AML-193 (cell line): ENCODE measurements at places on chromosomes 2 and 18.
A peak's percentile ranks its signal among the peaks of the same experiment; 100 is the strongest.

DNA sequence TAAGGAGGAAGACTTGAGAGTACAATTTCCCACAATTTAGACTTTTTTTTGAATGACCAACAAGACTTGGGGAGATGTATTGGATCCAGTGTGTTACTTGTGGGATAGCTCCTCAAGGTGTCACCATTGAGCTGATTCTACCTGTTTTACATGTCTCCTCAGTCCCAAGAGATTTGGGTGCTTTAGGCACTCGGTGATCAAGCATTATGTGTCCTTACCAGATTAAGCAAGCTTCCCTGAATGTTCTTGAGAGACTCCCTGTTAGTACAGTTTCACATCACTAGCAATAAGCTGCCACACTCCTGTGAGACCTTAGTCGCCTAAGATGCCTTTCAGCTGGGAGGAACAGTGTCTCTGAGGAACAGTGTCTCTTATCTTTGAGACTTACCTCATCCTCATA, 384.3 kb upstream of the SYT4 start:
- no peak for DNase-seq

DNA sequence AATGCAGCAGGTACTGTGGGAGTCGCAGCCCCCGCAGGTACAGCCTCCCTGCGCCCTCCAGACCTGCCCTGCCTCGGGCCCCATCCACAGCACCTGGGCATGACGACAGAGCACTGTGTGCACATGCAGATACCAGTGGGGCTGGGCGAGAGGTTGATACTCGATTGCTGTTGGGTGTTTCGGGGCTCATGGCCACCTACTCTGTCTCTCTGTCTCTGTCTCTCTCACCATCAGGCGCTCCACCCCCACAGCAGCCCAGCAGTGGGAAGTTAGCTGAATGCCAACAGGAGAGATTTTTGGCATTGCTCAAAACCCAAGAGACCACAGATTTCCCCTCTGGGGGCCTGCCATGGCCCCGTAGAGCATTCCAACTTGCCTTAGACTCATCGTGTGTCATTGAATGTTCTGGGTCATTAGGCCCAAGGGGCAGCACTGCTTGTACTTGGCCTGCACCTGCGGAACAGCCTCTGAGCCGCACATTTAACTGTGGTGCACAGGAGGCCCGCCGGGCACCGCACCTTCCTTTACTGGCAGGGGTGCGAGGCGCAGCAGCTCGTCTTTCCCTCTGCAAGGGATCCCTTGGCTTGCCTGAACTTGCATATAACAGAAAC, 18.8 kb downstream of the KCNIP3 start:
- no peak for DNase-seq

- DNase-seq, result no peak
Observed at GRCh38 chr18:10908760-10909159, 240.6 kb downstream of the PIEZO2 start.

DNA sequence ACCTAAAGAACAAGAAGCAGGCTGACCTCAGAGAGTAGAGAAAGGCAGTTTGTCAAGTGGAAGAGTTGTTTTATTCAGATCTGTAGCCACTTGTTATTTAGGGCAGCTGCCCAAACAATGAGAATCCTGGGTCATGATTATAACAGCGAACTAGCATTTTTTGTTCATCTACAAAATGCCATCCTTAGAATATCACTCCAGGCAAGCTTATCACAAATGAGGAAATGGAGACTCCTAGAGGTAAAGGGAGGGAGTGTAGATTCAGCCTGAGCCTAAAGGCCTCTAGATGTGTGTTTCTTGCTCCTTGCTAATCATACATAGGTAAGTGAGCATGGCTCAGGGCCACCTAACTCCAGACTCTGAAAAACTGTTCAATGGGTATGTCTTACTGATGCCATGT, 126.1 kb downstream of the HNMT start:
- peak; percentile 42 for DNase-seq

DNA sequence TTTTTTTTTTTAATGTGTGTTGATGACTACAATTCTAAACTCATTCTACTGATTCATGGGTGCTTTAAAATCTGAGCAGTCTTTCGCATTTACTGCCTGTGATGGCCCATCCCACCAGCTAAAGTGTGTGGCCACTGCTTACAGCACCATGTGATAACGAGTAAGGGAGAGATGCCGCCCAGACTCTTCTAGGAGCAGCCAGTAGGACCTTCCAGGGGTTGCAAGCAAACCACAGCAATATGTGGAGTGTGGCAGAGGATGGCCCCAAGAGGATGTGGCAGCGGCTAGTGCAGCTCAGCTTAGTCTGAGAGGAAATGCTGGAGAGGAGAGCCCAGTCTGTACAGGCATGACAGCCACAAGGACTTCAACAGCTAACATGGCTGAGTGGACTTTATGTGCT, 14.9 kb downstream of the IL1B start:
- DNase-seq, result peak; percentile 22

DNA sequence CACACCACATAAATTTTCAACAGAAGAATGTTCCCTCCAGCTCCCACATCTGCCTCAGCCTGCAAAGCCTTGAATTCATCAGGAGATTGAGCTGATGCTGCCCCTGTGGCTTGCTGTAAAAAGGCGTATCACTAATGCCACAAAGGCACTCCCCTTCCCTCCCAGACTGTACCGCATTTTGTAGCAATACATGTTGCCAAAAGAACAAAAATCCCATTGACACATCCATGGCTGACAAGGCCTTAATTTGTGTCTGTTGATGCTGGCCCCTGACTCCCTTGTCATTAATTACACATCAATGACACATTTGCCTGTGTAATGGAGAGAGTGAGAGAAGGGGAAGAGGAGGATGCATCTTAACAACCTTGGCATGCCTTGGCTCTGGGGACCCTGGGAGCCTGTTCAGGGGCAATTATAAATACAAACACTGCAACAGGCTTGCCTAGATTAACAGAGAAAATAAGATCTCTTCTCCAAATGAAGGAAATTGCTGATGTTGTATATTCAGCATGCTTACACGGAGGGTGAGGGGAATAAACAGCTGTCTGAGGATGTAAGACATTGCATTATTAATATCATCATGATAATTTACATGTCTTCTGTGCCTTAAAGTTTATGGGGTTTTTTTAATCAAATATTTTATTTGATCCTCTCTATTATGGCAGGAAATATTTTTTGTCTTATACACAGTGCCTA, 264.0 kb downstream of the SUCLG1 start:
- DNase-seq, result no peak

DNA sequence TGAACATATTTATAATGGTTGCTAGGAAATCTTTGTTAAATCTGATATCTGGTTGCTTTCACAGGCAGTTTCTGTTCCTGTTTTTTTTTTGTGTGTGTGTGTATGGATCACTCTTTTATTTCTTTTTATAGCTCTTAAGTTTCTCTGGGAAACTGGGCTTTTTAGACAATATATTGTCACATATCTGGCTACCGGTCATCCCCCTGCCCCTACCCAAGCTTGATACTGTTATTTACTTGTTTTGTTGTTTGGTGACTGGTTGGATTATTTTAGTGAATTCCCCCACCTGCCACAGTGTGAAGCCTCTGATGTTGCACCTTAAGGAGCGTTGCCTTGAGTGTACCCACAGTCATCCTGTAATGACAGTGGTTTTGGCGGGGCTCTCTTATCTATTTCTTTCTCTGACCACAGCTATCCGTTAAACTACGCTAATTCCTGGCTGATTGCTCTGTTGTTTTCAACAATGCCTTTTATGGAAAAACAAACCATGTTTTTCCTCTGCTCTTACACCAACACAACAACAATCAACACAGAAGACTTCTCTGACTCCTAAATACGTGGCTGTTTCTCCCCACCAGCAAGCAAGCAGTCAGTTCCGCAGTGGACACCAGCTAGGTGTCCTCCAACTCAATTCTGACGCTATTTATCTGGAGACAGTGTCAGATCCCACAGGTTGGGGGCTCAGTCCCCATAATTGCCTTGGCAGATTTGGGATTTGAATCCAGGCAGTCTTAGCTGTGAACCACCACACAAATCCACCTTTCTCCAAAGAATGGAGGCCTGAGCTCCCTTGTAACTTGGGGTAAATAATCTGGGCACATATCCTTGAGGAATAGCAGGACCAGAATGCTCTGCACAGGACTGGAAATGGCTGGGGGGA, 10.9 kb downstream of the GNLY start:
- DNase-seq, result peak; percentile 17

- DNase-seq, result peak; percentile 36
Observed at GRCh38 chr2:9463698-9464034, 10.7 kb upstream of the IAH1 start.

DNA sequence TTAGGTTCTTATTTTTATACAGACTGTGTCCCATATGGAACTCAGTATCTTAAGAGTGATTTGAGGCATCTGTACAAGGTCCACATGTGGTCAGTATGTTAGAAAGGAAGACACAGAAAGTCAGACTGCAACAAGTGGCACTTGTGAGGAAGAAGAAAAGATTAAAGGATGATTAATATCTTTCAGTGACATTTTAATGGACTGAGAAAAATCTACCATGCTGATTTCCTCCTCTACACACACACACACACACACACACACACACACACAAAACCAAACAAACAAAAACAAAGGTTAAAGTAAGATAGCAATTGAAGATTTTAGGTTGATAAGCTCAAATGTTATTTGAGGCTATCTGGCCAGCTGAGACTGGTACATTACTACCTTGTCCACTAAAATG, 94.5 kb upstream of the CHRNA1 start:
- DNase-seq, result no peak

DNA sequence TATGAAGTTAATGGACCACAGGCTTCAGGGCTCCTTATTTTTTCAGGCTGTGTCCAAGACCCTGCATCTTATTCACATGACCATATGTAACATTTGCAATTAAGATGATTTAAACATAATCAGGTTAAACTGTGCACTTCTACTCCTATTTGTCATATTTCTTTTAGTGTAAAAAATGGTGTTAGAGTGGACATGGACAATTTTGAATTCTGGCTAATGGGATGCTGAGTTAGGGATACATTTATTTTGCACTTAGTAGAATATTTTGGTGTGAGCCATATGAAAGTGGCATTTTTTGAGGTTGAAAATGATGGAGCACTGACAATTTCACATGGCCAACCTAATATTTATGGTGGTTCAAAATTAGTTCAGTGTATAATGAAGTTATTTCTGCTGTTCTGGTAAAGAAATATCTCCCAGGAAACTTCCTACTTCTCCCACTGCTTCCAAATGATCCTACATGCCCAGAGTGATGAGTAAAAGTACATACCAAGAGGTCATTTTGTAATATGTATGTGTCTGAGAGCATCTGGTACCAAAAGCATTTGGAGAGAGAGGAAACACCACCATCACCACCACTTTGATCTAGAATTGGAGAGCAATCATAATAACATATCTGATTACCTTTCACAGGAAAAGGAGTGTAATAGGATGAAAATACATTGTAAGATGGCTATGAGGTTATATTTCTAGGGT, 36.0 kb downstream of the GULP1 start:
- no peak for DNase-seq

GRCh38 chr2:10331027-10331701, 28.5 kb downstream of the HPCAL1 start:
- DNase-seq, result peak; percentile 61

GRCh38 chr2:203580844-203581243, 45.7 kb upstream of the RAPH1 start:
- no peak for DNase-seq

DNA sequence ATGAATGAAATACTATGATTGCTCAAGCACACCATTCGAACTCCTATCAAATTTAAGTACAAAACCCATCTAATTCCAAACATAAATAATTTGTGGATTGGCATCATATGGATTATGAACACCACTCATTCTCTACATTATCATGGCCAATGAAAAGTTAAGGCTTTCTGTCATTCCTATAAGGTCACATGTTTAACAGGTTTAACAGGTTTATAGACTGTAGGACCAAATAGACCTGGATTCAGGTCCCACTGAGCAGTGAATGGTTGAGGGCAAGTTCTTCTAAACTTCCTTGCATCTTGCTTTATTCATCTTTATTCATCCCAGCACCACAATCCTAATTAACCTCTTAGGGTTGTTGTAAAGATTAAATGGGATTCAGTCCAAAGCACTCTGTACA, 33.4 kb downstream of the FBXO36 start:
- no peak for DNase-seq

GRCh38 chr2:101770726-101771125, 73.2 kb downstream of the MAP4K4 start:
- peak; percentile 43 for DNase-seq

- no peak for DNase-seq
Observed at GRCh38 chr18:46265196-46266156, 161.3 kb downstream of the HAUS1 start.

DNA sequence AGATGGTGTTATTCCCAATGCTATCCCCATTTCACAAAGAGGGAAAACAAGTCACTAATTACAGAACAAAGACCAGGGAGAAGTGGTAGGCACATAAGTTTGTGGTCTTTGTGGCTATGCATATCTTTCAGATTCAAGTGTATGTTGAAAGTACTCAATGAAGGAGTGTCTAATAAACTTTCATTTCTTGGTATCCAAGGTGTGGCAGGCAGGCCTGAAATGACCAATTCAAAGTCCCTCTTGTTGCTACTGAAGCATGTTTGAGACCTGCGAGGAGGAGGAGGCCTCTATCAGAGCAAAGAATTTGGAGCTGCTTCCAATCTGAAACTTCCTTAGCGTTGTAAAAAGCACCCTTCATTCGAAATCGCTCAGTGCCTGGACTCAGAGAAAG, 60.9 kb upstream of the KLF7 start:
- DNase-seq, result no peak

GRCh38 chr18:12479536-12479935, 71.8 kb downstream of the PRELID3A start:
- DNase-seq, result no peak

DNA sequence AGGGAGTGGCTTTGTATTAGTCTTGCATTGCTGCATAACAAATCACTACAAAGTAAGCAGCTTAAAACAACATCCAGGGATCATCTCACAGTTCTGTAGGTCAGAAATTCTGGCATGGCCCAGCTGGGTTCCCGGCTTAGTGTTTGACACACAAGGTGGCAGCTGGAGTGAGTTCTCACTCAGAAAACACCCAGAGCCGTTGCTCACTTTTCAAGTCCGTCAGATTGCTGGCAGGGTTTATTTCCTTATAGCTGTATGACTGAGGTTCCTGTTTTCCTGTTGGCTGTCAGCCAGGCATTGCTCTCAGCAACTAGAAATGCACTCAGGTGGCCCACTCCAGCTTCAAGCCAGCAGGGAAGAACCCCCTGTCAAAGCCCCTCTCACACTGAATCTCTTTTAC, 324.1 kb downstream of the CCDC178 start:
- peak; percentile 2 for DNase-seq

- DNase-seq, result no peak
Observed at GRCh38 chr2:62321380-62322289, 125.7 kb downstream of the B3GNT2 start.

GRCh38 chr2:212694398-212694797, 155.8 kb upstream of the ERBB4 start:
- DNase-seq, result no peak

DNA sequence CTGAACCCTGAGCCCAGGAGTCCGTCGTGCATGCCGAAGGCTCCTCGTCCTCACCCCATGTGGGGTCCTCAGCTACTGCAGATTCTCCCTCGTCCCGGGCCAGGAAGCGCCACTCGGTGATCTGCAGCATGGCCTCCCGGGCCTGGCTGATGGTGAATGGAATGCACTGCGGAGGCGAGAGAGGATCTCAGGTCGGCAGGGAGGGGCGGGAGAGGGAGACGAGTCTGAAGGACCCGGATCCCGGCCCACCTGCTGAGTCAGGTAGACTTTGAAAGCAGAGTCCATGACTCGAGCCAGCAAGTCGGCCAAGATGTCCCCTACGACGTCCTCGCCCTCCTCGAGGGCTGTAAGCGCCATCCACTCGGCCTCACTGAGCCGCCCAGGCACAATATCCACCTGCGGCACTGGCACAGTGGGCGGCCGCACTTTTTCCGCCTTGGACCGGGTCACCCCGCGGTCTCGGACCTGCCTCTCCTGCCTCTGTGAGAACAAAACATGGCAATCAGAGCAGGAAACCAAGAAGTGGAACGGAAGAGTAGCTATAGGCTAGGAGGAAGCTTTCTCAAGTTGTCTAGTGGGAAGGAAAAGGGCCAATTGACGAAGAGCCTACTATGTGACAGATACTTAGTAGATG, 5.5 kb downstream of the C2orf81 start:
- no peak for DNase-seq
